ENCODE measurements at places on chromosomes 1 and 21. TPM values are rescaled to one million over a fixed set of nuclear protein-coding genes. Genes with fewer than 3 reads are reported as not detected.

The FAM167B gene
- total RNA-seq: 1.2 TPM

The TEDDM1 gene
- total RNA-seq: not detected

The FMO2 gene
- total RNA-seq: not detected

The OR2T35 gene
- total RNA-seq: not detected

The BSND gene
- total RNA-seq: not detected

The RSPO1 gene
- not detected for total RNA-seq

- H3K36me3 ChIP-seq: no peaks in the 10 kb centered on the region
- H3K27ac ChIP-seq: no peak overlapping the region
- no peak overlapping the region for H3K4me3 ChIP-seq
- no peaks in the 10 kb centered on the region for H3K27me3 ChIP-seq
- no peak for DNase-seq
- H3K4me1 ChIP-seq: no peaks in the 10 kb centered on the region
Measured at GRCh38 chr21:39502631-39503030, 50.9 kb downstream of the SH3BGR start.

DNA sequence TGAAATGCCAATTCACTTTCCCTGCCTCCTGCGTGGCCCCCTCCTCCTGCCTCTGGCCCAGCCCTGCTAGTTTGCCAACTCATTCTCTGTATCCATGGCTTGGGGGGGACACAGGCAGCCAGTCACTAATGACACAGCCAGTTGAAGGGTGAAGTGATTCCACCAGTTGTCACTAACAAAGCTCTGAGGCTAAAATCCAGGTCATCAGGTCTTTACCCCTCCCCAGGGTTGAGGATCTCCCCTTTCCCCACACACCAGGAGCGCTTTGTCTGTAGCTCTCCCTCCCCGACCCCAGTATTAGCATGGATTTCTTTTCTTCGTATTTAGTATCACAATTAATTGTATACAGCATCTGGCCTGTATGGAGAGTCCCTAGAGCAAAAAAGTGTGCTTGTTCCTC, 394.1 kb downstream of the RRAGC start:
- H3K4me3 ChIP-seq: no peak overlapping the region
- DNase-seq: no peak
- H3K36me3 ChIP-seq: no peaks in the 10 kb centered on the region

DNA sequence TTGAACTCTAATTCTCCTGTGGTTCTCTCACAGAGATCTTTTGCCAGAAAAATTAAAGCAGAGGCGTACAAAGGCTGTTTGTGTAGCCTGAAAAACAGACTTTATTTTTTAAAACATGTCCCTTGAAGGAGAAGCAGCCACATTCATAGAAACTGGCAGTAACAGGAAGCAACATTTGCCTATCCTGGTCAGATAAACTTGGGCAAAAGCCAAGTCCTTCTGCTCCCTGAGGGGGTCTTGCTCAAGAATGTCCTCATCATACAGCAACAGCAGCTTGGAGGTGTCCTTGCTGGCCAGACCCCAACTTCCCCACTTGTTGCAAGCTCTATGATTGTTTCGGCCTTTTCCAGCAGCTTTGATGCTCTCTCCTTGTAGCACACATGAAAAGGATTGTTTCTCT, 36.3 kb downstream of the MSTO1 start:
- no peak for DNase-seq
- no peaks in the 10 kb centered on the region for H3K36me3 ChIP-seq
- H3K27ac ChIP-seq: no peak overlapping the region
- no peak overlapping the region for H3K4me3 ChIP-seq
- no peaks in the 10 kb centered on the region for H3K27me3 ChIP-seq

GRCh38 chr1:4797016-4797410, 142.6 kb downstream of the AJAP1 start:
- H3K36me3 ChIP-seq: no peaks in the 10 kb centered on the region
- no peaks in the 10 kb centered on the region for H3K27me3 ChIP-seq
- H3K4me1 ChIP-seq: no peaks in the 10 kb centered on the region
- no peak overlapping the region for H3K27ac ChIP-seq

DNA sequence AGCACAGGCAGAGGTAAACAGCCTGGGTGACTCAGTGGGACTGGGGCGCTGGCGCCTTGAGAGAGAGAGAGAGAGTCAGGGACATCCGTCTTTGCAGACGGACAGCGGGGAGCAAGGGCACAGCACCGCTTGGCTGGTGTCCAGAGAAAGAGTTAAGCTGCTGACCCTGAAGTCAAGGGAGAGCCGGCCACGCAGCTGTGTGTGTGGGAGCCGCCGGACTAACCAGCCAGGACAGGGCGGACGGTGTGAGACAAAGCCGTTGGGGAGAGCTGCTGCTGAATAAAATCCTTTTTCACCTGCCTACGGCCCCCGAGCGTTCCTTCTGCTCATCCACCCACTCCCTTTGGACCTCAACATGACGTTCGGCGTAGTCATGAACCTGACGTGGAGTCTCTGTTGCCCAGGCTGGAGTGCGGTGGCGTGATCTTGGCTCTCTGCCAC, 14.5 kb downstream of the CFAP74 start:
- no peaks in the 10 kb centered on the region for H3K36me3 ChIP-seq
- DNase-seq: no peak
- no peaks in the 10 kb centered on the region for H3K4me1 ChIP-seq
- H3K27ac ChIP-seq: no peak overlapping the region
- no peak overlapping the region for H3K4me3 ChIP-seq
- no peaks in the 10 kb centered on the region for H3K27me3 ChIP-seq

GRCh38 chr1:104868794-104869193, 1119.1 kb downstream of the AMY1C start:
- H3K4me1 ChIP-seq: no peaks in the 10 kb centered on the region
- DNase-seq: no peak
- no peak overlapping the region for H3K4me3 ChIP-seq
- no peaks in the 10 kb centered on the region for H3K36me3 ChIP-seq
- H3K27ac ChIP-seq: no peak overlapping the region

DNA sequence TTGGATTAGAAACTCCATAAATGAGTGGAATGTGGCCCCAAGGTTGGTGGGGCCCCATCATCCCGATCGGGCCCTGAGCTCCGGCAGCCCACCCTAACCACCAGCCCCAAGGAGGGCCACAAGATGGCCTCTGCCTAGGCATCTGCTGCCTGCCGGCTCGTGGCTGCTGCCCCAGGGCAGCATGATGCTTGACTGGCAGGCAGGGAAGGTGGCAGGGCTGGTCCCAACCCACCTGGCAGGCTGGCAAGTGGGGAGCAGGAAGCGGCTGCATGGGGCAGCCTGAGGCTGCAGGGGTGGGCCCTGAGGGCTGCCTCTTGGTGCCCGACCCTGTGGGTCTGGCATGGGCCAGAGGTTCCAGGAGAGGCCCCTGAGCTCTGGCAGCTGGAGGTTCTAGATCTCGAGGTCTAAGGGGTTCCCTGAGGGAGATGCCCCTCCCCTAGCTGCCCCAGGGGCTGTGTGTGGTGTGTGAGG, 760 bp upstream of the GJC2 start:
- peaks cover 36% of the 10 kb centered on the region for H3K36me3 ChIP-seq
- DNase-seq: no peak
- H3K4me3 ChIP-seq: no peak overlapping the region
- H3K4me1 ChIP-seq: peaks cover 16% of the 10 kb centered on the region
- H3K27ac ChIP-seq: no peak overlapping the region

- H3K4me1 ChIP-seq: no peaks in the 10 kb centered on the region
- no peaks in the 10 kb centered on the region for H3K27me3 ChIP-seq
- no peak overlapping the region for H3K4me3 ChIP-seq
- no peaks in the 10 kb centered on the region for H3K36me3 ChIP-seq
Measured at GRCh38 chr1:228348708-228349467, 57.7 kb downstream of the TRIM11 start.

DNA sequence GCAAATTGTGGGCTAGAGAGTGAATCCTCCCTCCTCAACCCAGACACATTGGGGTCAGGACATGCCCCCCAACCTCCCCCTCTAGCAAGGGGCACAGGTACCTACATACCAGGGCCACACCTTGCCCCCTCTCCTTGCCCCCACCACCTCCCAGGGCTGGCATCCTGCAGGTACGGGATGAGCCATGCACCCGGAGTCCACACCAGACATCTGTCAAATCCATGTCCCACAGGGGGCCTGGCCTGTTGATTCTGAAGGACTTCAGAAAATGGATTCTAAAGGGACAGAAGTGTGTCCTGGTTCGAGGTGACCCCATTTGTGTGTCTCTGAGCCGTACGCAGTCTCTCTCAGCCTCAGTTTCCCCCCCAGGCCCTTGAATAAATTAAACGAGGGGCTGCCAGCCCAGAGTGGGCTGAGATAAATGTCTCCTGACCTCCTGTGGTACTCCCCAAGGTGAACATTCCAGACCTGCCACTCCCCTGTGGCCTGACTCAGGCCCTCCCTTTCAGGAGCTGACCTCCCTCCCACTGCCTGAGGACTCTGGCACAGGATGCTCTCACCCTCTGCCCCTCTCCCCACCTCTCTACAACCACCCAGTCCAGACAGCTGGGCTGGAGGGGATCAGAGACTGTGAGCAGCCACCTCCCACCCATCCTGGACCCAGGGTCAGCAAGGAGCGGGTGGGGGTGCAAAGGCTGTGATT, 94.5 kb downstream of the EPHB2 start:
- H3K36me3 ChIP-seq: no peaks in the 10 kb centered on the region
- H3K27me3 ChIP-seq: no peaks in the 10 kb centered on the region
- H3K4me3 ChIP-seq: no peak overlapping the region
- no peak for DNase-seq
- H3K27ac ChIP-seq: no peak overlapping the region

DNA sequence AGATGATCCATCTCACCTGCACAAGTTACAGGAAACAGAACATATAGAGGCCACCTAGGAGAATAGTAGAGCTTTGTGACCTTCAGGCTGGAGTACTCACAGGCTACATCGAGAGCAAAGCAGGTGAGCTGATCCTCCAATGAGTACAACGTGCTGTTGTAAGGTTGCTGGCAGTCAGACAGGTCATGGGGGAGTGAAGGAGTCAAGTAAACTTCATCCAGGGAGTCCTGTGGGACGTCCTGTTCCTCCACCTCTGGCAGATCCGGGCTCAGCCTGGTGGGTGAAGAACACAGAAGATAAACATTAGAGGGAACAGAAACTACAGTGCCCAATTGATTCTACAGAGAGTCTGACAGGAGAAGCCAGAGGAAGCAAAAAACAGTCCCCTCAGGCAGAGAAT, 62.5 kb downstream of the PRKAB2 start:
- H3K4me1 ChIP-seq: no peaks in the 10 kb centered on the region
- no peaks in the 10 kb centered on the region for H3K27me3 ChIP-seq
- no peak overlapping the region for H3K4me3 ChIP-seq
- H3K27ac ChIP-seq: no peak overlapping the region

DNA sequence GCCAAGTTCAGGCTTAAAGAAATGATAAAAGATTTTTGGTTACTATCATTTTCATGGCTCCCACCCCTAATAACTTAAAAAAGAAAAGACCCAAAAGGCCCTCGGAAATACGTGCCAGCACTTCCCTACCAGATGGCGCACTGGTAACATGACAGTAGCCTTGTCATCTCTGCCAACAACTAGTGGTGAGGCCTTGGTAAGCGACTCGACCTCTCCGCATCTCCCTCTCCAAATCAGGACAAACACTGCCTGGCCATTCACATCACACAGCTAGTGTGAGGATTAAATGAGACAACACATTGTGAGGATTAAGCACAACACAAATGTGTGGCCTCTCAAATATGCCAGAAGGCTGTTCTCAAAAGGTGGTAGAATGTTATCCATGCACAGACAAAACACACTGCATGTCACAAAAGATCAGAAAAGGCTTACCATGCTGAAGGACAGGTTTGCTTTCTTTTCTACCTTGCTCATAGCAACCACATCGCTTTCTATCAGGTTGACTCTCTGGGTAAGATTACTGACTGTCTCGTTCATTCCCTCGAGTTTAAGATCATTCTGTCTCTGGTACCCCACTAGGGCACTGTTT, 16.4 kb downstream of the TEX38 start:
- H3K27me3 ChIP-seq: no peaks in the 10 kb centered on the region
- no peaks in the 10 kb centered on the region for H3K4me1 ChIP-seq
- peaks cover 85% of the 10 kb centered on the region for H3K36me3 ChIP-seq
- H3K27ac ChIP-seq: no peak overlapping the region

DNA sequence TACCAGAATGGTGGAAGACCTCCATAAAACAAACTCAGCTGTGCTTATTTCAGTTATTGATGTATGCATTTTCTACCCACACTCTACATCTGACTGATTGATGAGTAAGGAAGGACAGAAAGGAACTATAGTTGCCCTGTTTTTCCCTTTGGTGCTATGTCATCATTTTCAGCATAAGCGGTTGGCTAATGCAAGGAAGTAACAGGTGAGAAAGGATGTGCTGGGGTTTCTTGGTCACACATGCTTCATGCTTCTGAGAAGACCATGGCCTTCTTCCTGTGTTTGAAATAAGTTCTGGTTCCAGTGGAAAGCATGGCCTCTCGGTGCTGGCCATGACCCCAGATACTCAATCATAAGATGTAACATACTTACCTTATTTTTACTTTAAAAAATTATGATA, 541.2 kb downstream of the PTPRU start:
- H3K4me1 ChIP-seq: no peaks in the 10 kb centered on the region
- no peaks in the 10 kb centered on the region for H3K27me3 ChIP-seq

DNA sequence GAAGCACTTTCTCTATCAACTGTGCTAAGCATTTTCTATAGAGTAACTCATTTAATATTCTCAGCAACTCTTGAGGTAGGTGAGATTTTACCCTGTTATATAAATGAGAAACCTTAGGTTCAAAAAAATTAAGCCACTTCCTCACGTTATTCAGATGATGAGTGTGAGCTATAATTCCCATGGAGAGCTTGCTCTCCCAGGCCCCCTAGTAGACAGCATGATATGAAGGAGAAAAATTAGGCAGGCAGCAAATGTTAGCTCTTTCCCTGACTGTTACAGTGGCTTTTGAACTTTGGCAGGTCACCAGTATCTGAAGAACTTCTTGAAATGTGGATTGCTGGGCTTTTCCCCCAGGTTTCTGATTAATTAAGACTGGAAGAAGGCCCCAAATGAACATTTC, 753.1 kb downstream of the NCAM2 start:
- DNase-seq: no peak
- H3K4me3 ChIP-seq: no peak overlapping the region
- no peak overlapping the region for H3K27ac ChIP-seq
- H3K4me1 ChIP-seq: no peaks in the 10 kb centered on the region

DNA sequence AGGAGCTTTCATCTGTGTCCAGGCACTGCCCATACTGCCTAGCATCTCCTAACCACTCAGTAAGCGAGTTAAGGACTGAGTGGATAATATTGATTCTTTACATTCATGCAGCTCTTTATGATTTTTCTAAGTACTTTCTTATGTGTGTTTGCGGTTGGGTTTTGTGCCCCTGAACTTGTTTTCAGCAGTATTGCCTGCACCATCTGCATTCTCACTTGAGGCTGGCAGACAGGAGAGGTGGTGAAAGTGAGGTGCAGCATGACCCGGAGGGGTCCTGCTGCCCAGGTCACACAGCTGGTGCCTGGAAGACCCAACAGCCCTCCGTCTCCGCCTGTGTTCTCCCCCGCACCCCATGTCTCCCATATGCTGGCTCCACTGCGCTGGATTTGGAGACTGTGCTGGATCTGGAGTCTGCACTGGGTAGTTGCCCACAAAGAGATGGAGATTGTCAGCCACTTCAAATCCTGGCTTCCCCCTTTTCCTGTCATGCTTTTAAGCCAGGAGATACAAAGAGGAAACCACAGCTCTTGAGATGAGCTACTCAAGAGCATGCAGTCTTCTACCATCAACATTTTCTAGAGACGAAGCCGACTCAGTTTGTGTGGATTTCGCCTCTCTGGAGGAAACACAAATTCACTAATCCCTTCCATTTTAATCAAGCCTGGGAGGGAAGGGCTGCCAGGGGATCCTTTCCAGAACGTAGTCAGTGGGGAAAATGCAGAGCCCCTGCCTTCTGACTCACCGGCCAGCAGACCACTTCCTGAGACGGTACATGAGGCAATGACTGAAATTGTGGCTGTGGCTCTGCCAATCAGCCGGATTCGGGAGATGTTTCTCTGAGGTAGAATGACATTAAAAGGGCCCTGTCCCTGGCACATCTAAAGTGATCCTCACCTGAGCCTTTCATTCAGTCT, 71.7 kb upstream of the ANGPTL1 start:
- H3K27ac ChIP-seq: no peak overlapping the region
- no peak overlapping the region for H3K4me3 ChIP-seq
